ENCODE measurements at places on chromosomes 1 and 21.

- DNase-seq: no peak
Measured at GRCh38 chr1:109721971-109722370, 9.9 kb downstream of the GSTM5 start.

DNA sequence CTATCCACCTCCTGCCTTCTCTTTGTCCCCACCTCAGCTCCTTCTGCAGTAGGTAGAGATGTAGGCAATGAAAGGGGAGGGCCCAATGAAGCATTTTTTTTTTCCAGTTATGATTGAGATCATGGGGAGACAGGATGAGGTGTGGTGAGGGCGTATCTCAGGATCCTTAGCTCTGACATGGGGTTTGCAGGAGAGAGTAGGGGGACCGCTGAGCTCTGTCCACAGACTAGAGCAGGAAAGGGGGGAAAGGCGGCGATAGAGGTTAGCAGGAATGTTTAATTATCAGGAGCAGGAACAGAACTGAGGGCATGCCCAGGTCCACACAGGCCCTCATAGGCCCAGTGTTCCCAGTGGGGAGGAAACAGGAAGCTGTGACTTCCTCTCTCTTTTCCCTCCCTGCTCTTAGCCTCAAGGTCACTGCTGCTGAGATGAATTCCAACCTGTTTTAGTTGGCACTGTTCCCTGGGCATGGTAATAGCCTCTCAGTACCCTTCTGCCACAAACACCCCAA lies 901 bp upstream of the RXFP4 start:
- peak; percentile 80 for DNase-seq

DNA sequence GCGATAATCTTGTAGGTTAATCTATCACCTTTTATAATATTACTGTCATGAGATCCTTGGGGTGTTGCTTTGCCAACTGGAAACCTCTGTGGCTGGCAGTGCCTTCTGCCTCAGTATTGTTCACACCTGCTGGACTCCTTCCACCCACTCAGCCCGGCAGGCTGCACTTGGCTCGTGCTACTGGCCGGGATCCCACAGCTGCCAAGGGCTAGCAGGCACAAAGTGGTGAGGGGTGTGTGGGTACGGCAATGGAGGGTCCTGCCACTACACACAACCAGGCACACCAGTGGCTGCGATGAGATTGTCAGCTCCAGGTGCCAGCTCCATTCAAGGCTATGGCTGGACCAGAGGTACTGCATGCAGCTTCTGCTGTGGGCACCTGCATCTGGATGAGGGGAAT lies 191.2 kb upstream of the LYPLAL1 start:
- no peak for DNase-seq

DNA sequence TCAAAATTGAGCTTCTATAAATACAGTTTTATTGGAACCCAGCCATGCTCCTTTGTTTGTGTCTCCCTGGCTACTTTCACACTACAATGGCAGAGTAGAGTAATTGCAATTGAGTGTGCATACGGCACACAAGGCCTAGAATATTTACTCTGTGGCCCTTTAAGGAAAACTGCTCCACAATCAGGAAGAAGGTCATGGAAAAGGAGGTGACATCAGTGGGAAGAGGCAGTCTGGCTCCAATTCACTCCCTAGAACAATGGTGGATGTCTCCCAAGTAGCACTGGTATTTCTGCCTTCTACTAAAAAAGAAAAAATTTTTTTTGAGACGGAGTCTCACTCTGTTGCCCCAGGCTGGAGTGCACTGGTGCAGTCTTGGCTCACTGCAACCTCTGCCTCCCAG lies 51.3 kb downstream of the KRTAP19-8 start:
- no peak for DNase-seq

DNA sequence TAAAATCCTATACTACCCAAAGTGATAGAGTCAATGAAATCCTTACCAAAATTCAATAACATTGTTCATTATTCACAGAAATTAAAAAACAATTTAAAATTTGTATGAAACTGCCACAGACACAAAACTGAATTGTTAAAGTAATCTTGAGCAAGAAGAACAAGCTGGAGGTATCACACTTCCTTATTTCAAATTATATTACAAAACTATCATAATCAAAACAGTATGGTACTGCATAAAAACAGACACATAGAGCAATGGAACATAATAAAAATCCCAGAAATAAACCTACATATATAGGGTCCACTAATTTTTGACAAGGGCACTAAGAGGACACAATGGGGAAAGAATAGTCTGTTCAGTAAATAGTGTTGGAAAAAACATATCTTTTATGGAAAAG lies 316.2 kb downstream of the PTPRC start:
- no peak for DNase-seq

DNA sequence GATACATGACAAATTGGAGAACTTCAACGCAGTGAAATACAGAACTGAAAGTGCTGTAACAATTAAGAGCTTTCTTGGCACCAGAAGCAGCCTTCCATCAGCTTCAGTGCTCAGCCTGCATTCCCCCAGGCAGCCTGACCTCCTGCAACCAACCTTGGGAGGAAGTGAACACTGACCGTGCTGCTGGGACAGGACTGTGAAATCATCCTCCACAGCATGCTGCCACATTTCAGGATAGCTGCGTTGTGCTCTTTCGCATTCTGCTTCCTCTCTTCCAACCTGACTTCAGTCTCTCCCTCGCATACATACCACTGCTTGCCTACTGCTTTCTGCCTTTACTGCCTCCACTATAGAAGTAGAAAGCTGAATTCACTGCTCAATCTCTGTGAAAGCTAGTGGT lies 388.6 kb downstream of the RWDD3 start:
- DNase-seq: no peak

DNA sequence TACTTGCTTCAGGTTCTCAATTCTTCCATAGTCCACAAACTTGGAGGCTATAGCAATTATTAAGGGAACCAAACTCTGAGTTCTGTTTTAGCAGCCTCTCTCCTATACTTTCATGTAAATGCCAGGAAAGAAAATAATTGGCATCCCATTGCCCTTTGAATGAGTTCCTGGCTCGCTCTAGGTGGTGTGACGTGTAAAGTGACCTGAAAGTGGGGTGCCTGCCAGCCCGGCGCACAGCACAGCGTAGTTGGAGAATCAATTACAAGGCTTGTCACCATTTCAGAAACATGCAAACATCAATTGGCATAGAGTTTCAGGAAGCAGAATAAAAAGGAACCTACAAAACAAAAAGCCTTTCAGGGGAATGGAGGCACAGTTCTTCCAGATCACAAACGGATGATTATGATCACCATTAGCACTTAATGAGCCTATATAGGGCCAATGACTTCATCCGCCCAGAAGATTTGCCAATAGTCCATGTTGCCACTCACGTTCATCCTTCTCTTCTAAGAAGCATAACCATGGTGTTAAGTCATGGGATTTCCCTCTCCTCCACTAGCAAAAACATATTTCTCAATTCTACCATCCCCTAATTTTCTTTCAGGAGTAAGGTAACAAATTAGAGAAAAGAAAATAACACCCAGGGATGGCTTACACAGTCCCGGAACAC lies 354.6 kb upstream of the ADGRL2 start:
- no peak for DNase-seq

- peak; percentile 43 for DNase-seq
Measured at GRCh38 chr1:214516434-214517326, 34.7 kb downstream of the PTPN14 start.

DNA sequence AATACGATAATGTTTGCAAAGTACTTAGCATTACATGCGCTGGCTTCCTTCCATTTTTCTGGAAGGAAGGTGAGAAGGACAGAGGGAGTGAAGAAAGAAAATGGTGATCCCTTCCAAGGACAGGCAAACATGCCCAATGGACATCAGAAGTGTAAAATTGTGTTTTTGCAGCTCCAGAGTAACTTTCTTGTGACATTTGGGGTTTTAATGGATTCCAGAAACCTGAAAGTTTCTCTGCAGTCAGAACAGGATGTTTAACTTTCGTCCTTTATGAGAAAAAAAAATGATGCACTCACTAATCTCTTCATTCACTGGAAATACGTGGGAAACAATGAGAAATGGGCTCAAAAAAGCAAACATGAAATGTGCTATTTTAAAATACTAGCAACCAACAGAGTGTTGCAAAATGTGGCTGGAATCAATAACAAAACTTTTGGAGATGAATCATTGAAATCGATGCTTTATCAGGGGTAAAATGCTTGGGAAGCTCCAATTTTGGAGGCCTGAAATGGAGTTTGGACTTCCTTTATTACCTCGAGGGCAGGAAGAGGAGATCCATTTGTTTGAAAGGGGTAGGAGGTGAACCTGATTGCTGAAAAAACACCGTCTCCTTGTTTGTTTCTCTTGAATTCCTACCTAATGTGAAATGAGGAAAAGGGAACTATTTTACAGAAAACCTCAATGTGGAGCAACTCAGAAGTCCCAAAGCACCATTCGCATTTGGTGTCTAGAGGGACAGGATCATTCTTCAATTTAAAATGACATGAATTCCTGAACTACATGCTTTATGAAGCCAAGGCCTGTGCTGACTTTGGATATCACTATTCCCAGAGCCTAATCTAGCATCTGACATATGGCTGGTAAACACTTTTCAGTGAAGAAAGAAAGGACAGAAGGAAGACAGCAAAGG lies 129.5 kb downstream of the TRABD2B start:
- no peak for DNase-seq

DNA sequence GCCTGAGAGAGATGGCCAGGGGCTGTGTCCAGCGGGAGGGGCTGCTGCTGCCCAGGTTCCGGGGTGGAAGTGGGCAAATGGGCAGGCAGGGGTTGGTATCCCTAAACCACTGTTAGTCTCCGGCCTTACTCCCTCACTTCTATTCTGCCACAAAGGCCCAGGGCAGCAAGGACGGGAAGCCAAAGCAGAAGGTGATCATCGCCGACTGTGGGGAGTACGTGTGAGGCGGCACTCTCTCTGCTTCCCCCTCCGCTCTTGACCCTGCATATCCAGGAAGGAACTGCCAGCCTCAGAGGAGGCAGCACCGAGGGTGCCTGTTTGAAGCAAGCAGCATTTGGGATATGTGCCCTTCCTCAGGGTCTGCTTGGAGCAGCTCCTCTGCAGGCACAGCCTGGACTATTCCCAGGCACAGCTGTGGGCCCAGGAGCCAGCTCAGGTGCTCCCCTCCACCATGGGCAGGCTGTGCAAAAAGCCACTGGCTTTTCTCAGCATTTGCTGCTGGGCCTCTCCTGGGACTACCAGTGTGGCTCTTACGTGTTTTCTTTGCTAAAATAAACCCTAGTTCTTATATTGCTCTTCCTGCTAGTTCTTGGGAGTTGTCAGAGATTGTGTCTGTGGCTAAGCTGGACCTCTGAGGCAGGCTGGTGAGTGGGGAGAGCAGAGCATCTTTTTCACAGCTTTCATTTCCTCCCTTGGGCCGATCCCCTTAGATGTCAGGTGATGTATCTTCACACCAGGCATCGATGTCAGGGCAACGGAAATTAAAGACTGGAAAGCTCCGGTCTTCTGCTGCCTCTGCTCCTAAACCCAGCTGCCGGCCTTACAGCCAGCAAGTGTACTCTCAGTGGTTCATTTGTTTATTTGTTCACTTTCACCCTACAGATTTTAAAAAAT lies 14.7 kb downstream of the PPIE start:
- DNase-seq: no peak

GRCh38 chr21:34819357-34819999 lies 150.7 kb downstream of the CLIC6 start:
- DNase-seq: no peak

GRCh38 chr1:114272593-114272992 lies 118.9 kb upstream of the SYT6 start:
- no peak for DNase-seq

- DNase-seq: no peak
Measured at GRCh38 chr21:46550116-46550941, 54.6 kb downstream of the S100B start.

DNA sequence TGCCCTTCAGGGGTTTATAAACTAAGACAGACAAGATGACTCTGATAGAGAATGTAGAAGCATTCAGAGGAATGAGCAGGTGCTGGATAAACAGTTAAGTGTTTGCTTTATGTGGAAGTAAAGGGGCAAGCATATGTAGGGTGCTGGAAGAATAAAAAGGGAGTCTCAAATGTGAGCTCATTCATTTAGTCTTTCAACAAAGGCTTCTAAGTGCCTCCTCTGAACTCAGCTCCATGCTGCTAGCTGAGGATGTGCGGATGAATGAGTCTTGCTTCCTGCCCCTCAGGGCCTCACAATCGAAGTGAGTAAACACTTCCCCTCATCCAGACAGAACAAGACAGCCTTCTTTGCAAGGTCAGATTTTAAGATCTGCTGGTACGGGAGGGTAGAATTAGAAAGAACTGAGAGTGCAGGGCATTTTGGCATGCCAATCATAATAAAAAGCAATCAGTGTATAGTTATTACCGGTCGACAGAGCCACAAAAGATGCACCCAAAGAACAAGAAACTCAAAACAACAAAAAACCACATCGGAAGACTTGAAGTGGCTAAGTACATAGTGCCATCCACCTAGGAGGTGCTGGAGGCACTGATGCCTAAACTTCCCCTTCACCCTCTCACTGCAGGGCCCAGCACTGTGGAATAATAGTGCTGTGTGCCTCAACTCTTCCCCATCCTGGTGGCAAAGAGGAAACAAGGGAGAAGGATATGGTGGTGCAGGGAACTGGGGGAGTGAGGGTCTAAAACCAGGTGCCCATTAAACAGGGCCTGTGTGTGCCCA lies 69.8 kb downstream of the TNR start:
- no peak for DNase-seq

- peak; percentile 80 for DNase-seq
Measured at GRCh38 chr1:47709019-47709871, 271.4 kb downstream of the FOXD2 start.

DNA sequence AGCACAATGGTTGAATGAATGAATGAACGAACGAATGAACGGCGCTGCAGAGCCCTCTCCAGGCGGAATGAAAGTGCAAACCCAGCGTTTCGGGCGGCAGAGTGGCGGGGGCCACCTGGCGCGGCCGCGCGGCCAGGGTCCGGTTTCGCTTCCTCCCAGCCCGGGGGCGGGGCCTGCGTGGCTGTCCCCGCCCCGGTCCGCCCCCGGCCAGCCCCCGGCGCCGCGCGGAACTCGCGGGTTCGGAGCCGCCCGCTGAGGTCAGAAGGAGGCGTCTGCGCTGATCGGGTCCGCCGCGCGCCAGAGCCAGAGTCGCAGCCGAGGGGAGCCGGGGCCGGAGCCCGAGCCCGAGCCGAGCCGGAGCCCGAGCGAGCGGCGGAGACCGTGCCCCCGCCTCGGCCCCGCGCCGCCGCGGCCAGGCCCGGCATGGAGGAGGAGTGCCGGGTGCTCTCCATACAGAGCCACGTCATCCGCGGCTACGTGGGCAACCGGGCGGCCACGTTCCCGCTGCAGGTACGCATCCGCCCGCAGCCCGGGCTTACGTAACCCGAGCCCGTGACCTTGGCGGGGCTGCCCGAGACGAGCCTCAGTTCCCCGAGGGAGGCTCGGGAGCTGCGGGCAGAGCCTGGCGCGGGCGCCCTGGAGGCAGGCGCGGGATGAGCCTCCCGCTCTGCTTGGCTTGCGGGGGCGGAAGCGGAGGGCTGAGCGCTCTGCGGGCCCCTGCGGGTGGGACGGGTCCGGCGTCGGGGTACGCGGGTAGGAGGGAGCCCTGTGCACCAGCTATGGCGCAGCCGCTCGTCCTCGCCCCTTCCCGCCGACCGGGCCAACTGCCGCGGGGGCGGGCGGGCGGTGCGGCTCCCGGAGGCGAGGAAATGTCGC lies at the start of gene PDXK:
PDXK (plus strand) TSS at position 258 of the 876 bp plus-strand sequence; CDS start at position 424, 166 bp downstream.
- DNase-seq: peak; percentile 85
